ENCODE measurements at places on chromosomes 7 and 10.

DNA sequence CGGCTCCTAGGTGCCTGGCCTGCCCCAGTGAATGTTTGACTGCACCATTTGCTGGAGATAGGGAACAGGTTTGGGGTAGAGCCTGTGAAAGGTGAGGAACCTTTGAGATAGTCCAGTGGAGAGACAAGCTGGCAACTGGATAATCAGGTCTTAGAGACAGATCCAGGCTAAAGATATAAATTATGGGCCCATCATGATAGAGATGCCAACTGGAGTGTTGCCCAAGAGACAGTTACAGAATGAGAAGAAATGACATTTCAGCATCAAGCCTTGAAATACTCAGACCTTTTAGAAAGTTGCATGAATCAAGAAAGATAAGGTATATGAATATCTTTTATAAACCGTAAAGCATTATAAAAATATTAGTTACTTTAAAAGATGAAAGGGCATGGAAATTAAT is 27.1 kb downstream of the CREB3L2 start:
- no peak for DNase-seq

DNA sequence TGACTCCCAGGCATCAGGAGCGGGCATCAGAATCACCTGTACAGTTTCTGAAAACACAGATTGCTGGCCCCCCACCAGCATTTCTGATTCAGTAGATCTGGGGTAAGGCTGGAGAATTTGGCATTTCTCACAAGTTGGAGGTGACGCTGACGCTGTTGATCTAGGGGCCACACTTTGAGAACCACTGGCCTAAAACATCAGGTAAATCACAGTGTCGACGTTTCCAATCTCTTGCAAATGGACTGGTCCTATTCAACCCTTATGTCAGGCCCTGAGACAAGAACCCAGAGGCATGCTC is 564.0 kb downstream of the KCNMA1 start:
- DNase-seq, result no peak

GRCh38 chr10:113226831-113227445 is 276.9 kb downstream of the TCF7L2 start:
- no peak for DNase-seq

DNA sequence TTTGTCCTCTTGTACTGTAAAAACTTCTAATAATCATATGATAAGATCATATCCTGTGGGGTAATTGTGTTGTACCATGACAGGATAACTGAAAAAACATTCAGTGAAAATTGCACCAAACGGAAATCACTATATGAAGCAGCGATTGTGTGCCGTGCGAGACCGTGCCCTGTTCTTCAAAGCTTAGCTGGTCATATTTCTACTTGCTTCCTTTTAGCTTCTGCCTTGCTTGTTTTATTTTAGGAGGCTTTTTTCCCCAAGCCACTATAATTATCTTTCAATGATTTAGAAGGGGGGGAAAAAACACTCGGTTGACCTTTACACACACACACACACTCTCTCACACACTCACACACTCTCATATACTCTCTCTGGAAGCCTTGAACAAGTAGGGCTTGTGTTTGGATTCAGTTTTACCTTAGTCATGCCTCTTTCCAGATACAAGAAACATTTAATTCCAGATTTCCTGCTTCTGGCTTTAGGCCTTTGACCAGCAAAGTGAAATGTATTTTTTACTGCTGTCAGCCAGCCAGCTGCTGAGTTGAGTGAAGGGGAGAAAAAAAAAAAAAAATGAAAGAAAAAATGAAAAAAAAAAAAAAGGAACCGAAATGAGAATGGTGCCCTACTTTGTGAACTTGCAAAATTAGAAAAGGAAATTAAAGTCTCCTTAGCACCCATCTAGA is 181.4 kb downstream of the ARID5B start:
- no peak for DNase-seq

GRCh38 chr10:69092959-69093850 is 5.3 kb downstream of the SRGN start:
- peak; percentile 65 for DNase-seq

DNA sequence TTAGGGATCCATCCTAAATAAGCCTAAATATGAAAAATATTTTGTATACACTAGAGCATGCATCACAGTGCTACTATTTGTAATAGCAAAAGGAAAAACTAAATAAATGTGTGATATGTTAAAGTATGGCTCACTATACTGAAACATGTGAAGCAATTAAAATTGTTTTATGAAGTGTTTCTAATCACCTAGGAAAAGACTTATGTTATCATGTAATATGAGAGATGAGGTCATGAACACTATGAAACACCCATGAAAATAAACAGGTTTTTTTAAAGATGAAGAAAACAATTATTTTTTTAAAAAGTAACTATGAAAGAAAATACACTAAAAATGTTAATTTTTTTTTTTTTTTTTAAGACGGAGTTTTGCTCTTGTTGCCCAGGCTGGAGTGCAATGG is 16.8 kb upstream of the ARHGAP12 start:
- DNase-seq, result no peak

All from stimulated activated CD8-positive, alpha-beta memory T cell treated with anti-CD3 and anti-CD28 coated beads, Interleukin-4, amount 100 ng/mL, for 1 hour (primary cell).